Lung microvascular endothelial cell (primary cell): ENCODE measurements at places on chromosomes 2 and 18. TPM values are rescaled to one million over a fixed set of nuclear protein-coding genes. Genes with fewer than 3 reads are reported as not detected.

GRCh38 chr2:220509096-220509757, 881.8 kb downstream of the SLC4A3 start:
- no peak for DNase-seq

GRCh38 chr18:60347526-60348045, 25.0 kb downstream of the MC4R start:
- no peak for DNase-seq

DNA sequence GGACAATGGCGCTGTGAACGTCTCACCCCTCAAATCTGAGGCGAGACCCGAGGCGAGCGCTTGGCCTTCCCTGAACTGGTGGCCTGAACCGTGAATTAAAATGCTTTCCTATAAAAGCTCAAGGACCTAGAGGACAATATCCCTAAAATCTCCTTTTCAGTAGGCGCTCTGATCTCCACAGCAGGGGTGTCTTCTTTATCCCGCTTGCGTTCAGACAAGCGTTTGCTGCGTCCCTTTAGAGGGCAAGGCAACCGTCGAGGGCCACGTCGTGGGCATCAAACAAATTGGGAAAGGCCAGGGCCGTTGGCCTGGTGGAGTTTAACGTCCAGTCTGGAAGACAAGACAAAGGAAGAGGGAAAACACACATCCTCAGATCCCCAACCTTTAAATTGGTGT, 1.3 kb upstream of the RAX start:
- DNase-seq: no peak

Gene OBSL1
- 13.9 and 28.6 TPM in 2 replicates for total RNA-seq

Gene MBOAT2
- 6.2 and 6.5 TPM in 2 replicates for total RNA-seq
